Liver (tissue), 10 donors: ENCODE measurements at places on chromosomes 11 and 22.

DNA sequence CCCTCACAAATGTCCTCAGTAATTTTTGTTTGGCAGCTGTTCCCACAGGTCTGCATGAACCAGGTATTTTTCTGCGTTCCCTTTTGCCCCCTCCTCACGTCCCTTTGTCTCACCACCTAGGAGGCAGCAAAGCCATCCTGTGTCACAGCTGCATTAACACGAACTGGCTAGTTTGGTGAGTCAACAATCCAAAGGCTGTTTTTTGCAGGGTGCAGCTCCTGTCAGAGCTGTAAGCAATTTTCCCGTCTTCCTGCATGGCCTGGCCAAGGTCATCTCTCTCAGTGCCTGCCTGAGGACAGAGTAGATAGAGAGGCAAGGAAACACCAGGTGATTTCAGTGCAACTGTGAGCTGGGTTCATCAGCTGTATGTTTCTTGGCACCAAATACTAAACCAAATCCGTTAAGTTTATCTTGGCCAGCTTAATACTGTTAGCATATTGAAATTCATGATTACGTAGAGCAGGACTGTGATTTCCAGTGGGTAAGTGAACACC lies 20.6 kb upstream of the VSIG10L2 start:
- no peak for DNase-seq

DNA sequence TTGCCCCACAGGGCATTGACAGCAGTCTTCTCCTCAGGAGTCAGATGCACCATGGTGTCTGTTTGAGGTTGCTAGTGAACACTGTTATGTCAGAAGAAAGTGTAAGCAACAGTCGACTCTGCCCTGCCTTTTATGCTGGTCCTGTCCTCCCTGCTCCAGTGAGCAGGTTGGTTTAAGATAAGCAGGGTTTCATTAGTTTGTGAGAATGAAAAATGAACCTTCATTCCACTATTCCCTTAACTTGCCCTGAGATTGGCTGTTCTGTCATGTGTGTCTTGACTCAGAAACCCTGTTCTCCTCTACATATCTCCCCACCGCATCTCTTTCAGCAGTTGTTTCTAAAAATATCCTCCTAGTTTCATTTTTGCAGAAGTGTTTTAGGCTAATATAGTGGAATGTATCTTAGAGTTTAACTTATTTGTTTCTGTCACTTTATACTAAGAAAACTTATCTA lies at the start of gene HBD:
Gene HBD, minus strand, starts transcription at position 103 of the 454 bp plus-strand sequence. Its CDS starts 50 bp downstream, at position 53.
- no peak for DNase-seq

DNA sequence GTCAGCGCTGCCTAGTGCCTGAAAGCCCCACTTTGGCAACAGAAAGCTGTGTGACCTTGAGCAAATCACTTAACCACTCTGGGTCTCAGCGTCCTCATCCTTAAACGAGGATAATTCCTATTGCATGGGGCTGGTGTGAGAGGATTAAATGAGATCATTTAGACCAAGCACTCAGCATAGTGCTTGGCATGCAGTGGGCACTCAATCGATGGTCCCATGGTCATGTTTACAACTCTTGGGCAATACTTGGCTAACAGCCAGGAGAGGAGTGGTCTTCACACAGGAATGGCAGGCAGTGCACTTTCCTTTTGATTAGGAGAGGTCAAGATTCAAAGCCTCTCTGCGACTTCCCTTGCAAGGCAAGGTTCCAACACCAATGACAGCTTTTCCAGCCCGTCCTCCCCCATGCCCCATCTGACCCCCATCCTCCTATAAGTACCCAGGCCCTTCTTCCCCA lies 14.1 kb downstream of the TNKS1BP1 start:
- no peak for DNase-seq

- DNase-seq: no peak
Measured at GRCh38 chr11:60633645-60634044, 65.8 kb upstream of the MS4A8 start.

DNA sequence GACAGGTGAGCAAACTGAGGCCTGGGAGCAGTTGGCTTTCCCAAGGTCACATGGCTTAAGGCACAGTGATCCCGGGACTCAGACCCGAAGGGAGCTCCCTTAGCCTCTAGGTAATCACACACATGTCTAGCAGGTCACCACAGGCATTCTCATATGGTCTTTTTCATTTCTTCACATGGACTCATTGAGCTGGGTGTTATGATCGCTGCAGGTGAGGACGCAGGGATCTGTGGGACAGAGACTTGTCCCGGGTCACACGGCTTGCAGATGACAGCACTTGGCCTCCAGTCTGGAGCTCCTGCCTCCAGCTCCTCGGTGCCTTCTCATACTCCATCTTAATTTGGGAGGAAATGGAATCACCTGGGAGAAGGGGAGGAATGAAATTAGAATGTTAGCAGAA lies 23.6 kb upstream of the CACNG2 start:
- no peak for DNase-seq

- no peak for DNase-seq
Measured at GRCh38 chr11:13229711-13230318, 47.8 kb upstream of the BMAL1 start.

GRCh38 chr11:72758304-72758689 lies 6.1 kb upstream of the ARAP1 start:
- DNase-seq: no peak

DNA sequence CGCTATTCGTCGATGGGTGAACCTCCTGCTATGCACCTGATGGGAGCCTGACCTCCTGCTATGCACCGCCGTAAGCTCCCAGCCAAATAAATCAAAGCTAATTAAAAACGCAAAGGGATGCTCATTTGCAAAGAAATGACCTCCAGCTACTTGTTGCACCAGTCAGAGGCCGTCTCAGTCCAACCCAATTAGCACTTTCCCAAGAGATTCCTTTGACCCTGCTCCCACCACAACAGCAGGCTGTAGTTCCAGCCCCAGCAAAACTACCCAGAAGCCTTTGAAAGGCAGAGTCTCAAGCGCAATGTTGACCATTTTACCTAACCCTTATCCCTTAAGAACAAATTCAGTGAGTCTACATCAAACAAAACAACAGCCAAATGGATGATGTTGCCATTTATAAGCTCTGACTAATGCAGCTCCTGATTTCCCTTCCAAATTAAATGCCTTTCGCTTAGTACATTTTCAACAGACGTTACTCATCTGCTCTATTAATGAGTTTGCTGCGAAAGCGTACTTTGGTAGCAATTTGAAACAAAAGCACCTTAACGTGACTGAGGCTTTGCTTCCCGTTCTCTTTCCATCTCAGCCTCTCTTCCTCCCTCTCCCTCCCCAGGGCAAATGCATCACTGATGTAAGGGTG lies 17.2 kb upstream of the BSX start:
- no peak for DNase-seq

DNA sequence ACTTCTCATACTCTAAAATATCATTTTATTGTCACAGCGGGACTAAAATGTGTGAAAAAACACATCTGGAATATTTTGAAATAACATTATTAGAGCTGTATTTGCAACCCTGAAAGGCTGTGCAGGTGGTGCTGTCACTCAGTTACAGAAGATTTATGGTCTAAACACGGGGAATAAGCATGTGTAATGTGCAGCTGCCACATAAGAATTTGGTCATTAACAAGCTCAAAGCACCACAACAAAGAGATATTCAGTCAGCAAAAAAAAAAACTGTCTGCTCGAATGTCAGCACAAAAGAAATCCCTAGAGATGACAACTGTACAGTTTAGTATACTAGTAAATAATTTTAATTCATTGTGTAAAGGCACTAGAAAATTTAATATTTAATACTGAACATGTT lies 31.3 kb downstream of the TMEM123 start:
- no peak for DNase-seq

- no peak for DNase-seq
Measured at GRCh38 chr11:11555208-11555607, 66.6 kb downstream of the GALNT18 start.
